ENCODE measurements at places on chromosomes 11 and 22.

- no peak for DNase-seq
Measured at GRCh38 chr11:128947773-128948172, 5.1 kb upstream of the TP53AIP1 start.

DNA sequence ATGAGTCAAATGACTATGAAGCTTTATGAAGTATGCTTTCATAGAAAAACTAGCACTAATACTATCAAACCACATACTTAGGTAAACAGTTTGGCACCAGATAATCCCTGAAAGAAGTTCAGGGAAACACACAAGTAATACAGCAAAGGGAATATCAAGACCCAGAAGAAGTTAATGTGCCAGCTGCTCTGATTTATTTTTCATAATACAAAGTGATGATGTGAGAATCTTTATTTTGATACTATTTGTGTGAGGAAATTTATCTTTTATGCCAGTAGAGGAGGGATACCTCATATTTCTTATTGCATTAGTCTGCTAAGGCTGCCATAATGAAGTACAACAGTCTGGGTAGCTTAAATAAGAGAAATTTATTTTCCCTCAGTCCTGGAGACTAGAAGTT lies 67.7 kb upstream of the ANO3 start:
- DNase-seq = no peak

DNA sequence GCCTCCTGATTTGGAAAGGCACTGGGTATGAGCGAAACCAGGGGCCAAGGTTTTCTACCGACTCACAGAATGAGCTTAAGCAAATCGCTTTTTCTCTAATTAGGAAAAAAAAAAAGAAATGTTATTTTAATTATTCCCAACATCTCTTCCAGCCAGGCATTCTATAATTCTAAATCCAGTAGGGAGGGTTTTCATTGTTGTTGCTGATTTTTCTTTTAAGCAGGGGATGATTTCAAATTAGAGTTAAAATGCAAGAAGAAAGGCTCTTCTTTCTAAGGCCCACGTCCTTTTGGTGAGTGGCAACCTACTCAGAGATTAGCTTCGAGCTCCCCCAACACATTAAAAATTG lies 8.9 kb downstream of the MYH9 start:
- no peak for DNase-seq

DNA sequence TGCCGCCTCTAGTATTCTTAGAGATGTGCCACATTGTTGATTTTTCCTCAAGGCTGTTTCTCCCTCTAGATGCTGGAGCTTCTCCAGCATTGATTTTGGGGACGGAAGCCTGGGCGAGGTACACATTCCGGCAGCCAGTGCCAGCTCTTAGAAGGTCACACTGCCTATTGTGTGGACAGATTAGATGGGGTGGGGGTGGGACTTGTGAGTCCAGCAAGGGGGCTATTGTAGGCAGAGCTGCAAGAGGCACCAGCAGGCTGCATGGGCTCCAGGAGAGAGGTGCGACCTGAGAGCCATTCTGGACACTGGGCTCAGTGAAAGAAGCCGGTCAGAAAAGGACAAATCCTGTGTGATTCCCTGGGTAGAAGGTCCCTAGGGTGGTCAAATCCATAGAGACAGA lies 12.4 kb downstream of the C11orf21 start:
- no peak for DNase-seq

GRCh38 chr22:44523981-44524759 lies 26.1 kb upstream of the RTL6 start:
- peak; percentile 67 for DNase-seq

Data from right cardiac atrium (tissue), 5 donors.